ENCODE measurements at places on chromosomes 12 and 14.

DNA sequence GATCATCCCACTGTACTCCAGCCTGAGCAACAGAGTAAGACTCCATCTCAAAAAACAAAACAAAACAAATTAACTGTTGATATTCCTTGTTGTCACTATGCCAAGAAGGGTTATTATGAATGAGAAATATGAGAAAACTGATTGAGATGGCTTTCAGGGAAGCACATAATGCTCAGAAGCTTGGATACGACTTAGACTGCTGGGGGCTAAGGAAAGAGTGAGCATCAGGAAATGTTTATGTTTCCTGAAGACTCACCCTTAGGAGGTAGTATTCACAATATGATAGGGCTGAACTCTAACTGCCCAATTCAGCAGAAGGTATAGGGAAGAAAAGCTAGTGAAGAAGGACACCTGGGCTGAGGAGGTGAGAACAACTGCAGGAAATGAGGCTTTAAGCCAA is 6.3 kb downstream of the STYK1 start:
- no peak for DNase-seq

- DNase-seq: no peak
Observed at GRCh38 chr12:95646781-95647190, 95.5 kb upstream of the USP44 start.

DNA sequence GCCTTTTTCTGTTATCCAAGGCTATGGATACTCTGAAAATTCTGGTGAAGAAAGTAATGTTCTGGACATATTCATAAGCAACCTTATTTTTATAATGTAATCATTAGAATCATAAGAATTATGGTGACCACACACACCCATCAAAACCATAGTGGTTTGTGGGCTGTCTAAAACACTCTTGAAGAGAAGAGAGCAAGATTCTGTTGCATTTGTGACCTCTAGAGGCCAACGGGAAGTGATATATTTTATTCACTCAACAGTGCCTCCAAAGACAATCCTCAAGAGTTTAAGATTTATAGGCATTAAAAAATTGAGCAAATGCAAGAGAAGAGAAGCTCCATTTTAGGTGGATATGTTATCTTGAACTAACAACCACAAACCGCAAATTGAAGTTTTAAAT is 68.5 kb upstream of the LGR5 start:
- no peak for DNase-seq

DNA sequence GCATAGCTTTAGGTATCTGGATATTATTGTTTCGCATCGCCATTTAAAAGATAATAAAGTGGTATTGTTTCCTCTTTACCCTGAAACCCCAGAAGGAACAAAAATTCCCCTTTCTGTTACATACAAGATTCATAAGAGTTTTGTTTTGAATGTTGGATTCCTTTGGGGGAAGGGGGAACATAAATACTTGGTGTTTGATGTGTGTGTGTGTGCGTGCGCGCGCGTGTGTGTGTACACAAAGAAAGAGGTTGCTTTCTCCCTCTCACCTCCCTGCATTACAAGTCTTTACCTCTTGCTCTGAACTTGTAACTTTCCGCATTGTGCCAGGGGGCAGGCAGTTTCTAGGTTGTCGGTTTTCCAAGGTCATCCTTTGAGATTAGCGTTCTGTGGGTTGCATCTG is 76.4 kb downstream of the GPATCH2L start:
- DNase-seq: no peak

DNA sequence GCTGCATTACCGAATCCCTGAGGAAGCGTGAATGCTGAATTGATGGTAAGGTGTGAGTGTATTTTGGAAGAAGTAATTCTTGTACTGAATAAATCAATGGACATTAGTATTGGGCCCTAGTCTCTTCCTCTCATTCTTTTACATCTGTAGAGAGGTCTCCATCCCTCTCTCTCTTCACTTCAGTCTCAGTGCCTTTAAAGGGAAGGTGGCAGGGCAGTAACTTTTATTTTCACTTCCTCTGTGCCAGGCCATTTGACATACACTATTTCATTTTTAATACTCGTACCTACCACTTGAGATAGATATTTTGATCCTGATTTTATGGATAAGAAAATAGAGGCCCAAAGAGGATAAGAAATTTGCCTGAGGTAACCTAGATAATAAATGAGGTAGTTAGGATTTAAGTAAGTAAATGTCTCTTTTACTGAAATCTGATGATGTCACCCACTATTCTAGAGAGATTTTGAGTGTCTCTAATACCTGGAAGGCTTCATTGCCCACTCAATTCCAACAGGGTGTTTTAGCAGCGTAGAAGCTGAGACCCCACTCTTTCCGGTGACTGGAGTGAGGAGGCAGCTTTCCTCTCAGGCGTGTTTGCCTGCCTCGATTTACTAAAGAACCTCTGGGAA is 177.9 kb upstream of the PRICKLE1 start:
- no peak for DNase-seq
